WTC11 (cell line): ENCODE measurements at places on chromosomes 7 and 10.

DNA sequence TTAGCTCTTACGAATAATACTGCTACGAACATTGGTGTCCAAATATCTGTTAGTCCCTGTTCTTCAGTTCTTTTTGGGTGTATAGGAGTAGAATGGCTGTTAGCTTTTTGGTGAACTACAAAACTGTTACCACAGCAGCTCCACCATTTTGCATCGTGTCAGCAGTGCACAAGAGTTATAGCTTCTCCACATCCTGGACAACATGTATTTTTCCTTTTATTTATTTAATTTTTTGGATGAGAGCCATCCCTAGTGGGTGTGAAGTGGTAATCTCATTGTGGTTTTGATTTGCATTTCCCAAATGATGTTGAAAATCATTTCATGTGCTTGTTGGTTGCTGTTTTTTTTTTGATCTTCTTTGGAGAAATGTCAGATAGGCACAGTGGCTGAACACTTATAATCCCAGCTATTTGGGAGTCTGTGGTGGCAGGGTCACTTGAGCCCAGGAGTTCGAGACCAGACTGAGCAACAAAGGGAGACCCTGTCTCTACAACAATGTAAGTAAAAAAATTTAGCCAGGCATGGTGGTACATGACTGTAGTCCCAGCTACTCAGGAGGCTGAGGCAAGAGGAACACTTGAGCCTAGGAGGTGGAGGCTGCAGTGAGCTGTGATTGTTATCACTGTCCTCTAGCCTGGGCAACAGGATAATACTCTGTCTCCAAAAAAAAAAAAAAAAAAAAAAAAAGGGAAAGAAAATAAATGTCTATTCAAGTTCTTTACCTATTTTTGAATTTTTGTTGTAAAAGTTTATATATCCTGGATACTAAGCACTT is 31.7 kb downstream of the TRIM24 start:
- DNase-seq = no peak

- DNase-seq = no peak
These were observed 76.1 kb upstream of the PDSS1 start for GRCh38 chr10:26621243-26621888.

DNA sequence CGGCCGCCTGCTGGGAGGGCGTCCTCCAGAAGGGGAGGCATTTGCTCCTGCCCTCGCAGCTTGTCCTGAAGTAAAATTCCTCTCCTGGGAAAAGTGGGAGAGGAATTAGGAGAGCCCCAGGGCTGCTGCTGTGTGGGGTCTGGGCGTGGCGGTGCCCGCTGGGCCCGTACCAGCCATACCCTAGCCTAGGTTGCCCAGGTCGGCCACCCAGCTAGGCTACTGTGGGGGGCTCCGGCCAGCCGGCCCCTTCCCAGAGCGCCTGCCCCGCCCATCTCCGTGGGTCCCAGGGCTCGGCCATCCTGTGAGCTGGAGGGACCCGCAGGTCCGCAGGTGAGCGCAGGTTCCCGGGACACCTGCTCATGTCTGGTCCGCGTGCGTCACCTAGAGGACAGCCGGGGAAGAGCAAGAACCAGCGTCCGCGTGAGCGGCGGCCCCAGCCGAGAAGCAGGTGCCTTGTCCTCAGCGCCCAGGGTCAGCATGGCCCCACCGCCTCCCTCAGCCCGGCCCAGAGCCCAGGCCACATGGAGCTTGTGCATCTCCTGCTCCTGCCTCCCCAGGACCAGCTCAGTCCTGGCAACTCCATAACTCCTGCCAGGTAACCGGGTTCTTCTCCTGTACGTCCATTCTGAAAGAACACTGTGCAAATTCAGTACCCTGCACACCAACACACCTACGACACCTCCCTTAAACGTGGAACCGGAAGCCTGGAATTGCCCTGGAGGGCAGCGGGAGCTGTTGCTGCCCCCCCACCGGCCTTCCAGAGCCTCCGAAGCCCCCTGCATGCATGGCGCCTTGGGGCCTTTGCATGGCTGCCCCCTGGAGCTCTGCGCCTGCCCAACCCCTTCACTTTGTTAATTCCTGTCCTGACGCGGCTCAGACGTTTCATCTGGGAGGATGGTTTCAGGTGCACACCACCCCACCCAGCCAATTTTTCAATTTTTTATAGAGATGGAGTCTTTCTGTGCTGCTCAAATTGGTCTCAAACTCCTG is 22.8 kb upstream of the FOXL3 start:
- DNase-seq = peak; percentile 89

DNA sequence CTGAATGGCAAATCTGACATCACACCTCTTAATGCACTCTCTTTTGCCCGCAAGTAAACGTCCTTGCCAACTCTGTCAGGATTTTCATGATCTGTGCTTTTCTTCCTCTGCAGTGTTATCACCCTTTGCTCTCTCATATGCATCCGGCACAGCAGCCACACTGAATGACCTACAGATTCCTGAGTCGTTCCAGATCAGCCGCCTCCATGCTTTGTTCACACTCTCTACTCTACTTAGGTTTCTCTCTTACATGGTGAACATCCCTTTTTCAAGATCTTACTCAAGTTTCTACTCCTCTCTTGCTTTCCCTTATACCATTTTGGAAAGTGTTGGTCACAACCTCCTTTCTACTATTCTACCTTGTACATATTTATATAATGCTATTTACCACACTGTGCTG is 127.7 kb upstream of the AOAH start:
- no peak for DNase-seq

DNA sequence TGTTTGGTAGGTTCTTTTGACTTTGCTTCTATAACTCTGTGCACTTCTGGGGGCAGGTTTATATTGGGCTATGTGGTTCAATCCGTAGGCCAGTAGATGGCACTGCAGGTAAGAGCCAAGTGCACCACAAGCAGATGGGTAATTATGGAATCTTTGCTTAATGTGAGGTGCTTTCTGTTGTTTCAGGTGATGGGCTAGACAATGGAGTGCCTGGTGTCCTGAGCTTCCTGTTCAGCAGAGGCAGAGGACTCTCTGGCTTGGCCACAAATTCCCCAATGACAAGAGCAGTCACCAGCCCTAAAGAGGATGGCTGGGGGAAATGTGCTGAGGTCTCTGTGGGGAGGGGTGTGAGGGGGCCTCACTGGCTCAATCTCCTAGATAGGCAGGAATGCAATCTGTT is 455.0 kb downstream of the CCSER2 start:
- peak; percentile 38 for DNase-seq

DNA sequence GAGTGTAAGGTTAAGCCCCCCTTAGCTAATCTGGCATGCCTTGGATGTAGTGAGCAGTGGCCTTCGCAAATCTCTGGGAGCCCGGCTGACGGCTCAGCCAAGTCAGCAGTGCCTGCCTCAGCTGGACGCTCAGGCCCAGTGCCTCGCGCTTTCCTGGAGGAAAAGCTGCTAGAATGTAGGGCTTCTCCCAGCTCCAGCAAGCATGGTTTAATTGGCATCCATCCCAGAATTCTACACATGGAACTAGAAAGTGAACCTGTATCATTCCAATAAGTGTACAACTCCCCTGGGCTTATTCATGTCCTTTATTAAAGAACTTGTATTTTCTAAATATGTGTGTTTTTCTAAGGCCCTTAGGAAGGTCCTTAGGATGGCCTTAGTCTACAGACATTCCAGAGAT is 287.8 kb upstream of the SHH start:
- no peak for DNase-seq

- DNase-seq = no peak
These were observed 73.5 kb downstream of the PRKG1 start for GRCh38 chr10:51147644-51148399.

- no peak for DNase-seq
These were observed 612.1 kb upstream of the MGMT start for GRCh38 chr10:128854963-128855362.

GRCh38 chr10:35412900-35413491 is 76.7 kb downstream of the CCNY start:
- DNase-seq = no peak

DNA sequence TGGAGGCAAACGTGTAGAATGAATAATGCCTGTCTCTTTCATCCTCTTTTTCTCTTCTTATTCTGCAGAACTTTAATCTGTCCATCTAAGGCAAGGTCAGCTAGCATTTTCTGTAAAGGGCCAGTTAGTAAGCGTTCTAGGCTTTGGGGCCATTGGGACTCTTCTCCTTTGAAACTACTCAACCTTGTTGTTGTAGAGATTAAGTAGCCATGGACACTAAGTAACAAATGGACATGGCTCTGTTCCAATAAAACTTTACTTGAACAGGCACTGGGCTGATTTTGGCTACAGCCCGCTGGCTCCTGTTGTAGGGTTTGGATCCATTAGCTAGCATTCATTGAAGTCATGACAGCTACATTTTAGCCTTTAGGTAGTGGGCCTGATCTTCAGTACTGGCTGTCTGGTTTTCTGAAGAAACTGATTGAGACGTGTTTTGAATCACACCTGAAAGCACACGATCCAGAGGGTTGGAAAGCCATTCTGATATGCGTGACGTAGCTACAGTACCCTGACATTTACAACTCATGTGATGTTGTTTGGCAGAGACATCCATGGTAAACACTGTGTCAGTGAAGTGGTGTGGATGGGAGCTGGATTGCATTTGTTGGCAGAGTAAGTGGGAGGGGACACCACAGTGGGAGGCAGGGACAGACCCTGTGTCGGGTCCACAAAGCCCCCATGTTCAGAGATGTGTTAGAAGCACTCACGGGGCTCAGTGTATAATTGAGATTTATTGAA is 92.5 kb downstream of the MTPN start:
- no peak for DNase-seq

GRCh38 chr7:84069999-84070500 is 124.5 kb downstream of the SEMA3A start:
- DNase-seq = no peak

GRCh38 chr10:68303849-68304412 is 27.9 kb upstream of the HNRNPH3 start:
- no peak for DNase-seq

GRCh38 chr10:124465003-124465776 is 3.6 kb downstream of the LHPP start:
- no peak for DNase-seq
